Fibroblast of skin of scalp (primary cell): ENCODE measurements at places on chromosomes 5 and 9.

DNA sequence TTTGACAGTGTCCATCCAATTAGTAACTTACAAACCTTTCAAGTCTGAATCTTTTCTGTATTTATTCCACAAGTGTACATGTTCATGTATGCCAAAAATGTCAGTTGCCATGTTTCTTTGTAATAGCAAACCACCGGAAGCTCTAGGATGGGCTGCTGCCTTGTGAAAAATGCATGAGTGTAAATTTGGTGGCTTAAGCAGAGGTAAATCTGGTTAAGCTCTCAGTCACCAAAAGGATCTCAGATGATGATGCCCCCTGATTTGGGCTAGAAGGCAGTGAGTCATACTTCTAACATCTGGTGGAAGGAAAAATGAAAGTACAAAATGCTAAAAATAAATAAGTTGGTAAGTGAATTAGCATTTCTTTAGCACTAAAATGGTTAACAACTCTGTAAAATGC, 567.5 kb downstream of the ELAVL2 start:
- DNase-seq: no peak

DNA sequence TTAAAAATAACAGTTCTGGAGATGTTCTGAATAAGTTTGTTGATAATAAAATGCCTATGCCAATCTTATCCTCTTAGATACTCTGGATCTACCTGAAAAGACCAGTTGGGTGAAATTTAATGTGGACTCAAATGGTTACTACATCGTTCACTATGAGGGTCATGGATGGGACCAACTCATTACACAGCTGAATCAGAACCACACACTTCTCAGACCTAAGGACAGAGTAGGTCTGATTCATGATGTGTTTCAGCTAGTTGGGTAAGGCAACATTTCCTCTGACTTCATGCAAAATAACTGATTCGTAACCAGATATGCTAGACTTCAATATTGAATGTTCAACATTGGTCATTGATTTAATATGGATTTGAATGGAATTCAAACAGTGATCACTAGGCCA, 27.0 kb downstream of the ERAP2 start:
- DNase-seq: no peak

DNA sequence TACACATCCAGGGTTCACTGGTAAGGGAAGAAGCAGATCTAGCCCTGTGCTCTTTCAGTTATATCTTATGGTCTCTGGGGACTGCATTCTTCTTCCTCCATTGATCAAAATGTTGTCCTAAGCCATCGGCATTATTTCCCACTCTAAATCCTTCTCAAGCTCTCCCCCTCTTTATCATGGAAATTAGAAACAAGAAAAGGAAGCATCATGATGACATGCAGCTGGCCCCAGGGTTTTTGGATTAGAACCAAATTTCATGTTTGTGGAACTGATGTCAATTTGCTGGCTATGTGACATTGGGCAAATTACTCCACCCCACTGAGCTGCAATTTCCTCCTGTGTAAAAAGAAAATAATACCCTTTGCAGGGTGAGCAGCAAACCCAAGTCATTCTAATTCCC, 39.5 kb downstream of the MFAP3 start:
- DNase-seq: peak; percentile 16

DNA sequence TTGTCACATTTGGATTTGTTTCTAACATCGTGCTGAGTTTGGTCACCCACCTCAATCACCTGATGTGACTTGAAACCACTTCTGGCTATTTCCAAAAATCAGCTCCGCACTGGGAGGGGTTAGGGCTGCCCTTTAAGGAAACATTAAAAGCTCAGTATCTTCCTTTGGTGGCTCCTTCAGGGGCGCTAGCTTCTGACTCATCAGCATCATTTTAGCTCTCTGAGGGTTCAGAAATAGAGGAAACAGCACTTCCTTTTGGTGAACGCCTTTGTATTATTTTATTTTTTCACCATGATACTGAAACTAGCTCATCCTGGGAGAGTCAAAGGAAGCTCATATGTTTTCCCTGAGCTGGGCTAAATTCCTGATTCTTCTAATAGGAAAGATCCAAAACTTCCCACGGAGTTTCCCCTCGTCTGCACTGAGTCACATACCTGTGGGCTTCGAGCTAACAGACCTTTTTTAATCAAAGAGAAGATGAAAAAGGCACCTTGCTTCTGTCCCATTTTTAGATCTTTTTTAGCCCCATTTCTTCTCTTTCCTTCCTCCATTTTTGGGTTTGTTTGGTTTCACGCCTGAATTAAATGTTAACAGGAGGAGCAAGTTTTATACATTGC, 48.2 kb downstream of the ROPN1L start:
- peak; percentile 23 for DNase-seq

GRCh38 chr9:27601396-27601795, 28.1 kb upstream of the C9orf72 start:
- DNase-seq: no peak

DNA sequence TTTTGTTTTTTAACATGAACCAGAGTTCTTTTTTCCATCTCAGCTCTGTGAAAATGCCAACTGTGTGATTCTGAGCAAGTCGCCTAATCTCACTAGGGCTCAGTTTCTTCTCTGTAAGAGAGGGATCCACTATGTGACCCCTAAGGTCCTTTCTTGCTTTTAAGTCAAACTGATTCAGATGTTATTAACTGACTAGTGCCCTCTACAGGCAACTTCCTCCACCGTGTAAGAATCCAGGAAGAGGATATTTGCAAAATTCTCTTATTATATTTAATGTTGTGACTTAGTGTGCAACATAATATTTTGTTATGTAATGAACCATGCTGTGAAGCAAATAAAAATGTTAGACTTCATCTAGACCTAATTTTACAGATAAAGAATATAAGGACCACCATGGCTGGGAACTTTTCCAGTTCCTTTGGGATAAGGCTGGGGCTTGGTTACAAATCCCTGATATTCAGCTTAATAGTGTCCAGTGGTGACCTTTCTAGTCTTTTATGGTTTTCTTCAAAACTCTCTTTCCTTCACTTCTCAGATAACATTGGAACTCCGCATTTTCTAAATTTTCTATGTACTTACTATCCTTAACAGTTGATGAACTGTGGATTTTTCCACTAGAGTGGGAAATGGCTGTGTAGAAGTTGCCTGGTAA, 244.7 kb downstream of the PIK3R1 start:
- DNase-seq: peak; percentile 66

DNA sequence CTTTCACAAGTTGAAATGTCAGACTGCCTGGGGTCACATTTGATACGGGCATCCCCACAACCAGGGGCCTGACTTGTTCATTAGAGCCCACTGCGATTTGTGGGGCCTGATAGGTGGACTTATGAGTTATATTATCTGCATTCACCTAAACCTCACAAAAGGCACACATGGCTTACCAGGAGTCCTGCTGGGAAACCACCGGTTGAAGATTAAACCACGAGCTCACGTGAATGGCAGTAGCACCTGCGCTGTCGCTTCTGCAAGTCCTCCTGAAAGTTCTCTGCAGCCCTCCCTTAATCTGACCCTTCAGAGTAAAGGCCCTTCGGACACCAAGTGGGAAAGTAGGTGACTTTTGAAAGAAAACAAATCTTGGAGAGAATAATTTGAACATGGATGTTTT, 68.9 kb downstream of the PPIC start:
- DNase-seq: no peak

GRCh38 chr5:72837524-72838096, 21.1 kb downstream of the TNPO1 start:
- peak; percentile 38 for DNase-seq

- no peak for DNase-seq
Observed at GRCh38 chr5:14131855-14132503, 11.2 kb upstream of the TRIO start.

DNA sequence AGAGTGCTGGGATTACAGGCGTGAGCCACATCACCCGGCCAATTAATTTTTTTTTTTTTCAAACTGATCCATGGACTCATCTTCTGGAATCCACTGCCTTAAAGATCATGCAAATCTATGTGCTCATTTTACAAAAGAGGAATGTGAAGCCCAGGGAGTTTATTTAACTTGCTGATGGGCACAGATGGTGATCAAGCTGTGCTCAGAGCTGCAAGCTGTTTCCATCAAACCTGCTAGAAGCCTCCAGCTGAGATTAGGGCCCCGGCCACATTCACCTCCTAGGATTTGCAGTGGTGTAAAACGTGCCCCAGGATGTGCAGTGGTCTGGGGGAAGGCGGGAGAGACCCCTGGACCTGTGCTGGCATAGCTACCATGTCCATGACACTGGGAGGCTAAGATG, 56.1 kb upstream of the TUT7 start:
- peak; percentile 13 for DNase-seq
